ELF-1 (cell line): ENCODE measurements at places on chromosomes 11 and 22.

- no peak for DNase-seq
These were observed 43.1 kb downstream of the BUD13 start for GRCh38 chr11:116729501-116730240.

GRCh38 chr11:71519546-71519945 is 7.5 kb upstream of the KRTAP5-7 start:
- DNase-seq = no peak

GRCh38 chr11:35165423-35166368 is 26.7 kb downstream of the CD44 start:
- DNase-seq = no peak

GRCh38 chr11:68508425-68508824 is 47.9 kb downstream of the PPP6R3 start:
- no peak for DNase-seq

GRCh38 chr11:120465921-120466534 is 45.5 kb upstream of the GRIK4 start:
- DNase-seq = no peak

GRCh38 chr11:106397787-106398501 is 320.5 kb downstream of the AASDHPPT start:
- peak; percentile 23 for DNase-seq

DNA sequence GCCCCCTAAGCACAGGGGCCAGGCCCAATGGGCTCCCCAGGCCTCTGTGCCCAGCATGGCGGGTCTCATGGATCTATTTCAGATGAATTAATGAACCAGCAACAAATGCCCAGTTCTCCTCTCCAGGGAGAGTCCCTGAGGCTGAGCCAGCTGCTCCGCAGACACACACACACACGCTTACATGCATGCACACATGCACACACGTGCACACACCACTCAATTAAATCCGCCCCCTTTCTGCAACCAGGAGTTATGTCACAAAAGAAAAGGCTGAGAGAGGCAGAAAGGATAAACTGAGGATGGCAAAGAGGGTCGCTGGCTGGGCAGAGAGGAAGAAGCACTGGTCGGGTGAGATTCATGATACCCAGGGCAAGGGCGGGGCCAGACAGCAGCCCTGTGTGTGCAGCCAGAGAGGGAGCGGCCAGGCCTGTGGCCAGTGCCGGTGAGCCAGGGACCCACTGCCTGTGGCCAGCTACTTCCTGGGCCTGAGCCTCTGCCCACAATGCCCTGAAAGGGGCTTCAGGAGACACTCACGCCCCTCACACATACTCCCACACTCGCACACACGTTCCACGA is 19.8 kb downstream of the IL2RB start:
- DNase-seq = no peak

DNA sequence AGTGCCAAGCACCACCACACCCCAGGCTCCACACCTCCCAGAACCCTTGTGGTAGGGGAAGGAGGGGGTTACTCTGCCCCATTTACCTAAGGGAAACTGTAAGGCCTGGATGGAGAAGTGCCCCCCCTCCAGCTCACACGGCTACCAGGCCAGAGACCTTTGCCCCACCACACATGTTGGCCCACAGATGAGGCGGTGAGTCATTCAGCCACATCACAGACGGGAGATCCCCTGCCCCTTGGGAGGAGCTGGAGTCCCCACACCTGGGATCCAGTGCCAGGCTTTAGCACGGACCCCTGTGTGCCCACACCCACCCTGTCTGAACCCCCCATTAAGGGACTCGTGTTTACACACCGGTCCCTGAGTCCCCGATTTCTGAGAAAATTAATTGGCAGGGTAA is 24.9 kb downstream of the CDKN1C start:
- no peak for DNase-seq

DNA sequence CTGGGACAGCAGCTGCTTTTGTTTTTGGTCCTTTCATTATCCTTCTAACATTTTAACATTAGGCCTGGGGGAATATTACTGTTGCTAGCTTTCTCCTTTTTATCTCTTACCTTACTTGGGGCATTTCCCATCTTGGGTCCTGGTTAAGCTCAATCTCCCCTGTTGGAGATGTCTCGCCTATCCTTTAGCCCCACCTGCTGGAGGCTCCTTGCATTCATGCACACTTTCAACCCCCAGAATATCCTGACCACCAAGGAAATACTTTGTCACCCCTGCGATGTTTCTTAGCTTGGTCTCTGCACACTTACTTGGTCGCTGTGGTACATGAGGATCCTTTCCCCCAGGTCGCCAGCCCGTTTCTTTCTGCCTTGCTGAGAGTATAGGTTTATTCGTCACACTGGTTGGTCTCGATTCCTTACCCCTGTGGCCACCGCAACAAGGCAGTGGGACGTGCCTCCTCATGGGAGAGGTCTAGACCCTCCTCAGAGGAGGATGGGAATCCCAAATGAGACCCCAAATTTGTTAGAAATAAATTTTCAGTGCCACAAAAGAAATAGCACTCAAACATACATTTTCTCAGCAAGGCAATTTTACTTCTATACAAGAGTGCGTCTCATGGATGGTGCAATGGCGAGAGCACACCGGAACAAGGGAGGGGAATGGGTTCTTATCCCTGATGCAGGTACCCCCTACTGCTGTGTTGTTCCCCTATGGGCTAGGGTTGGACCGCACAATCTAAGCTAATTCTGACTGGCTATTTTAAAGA is 5.4 kb upstream of the TXN2 start:
- DNase-seq = peak; percentile 74

GRCh38 chr22:32546496-32546895 is 71.9 kb downstream of the FBXO7 start:
- DNase-seq = no peak

DNA sequence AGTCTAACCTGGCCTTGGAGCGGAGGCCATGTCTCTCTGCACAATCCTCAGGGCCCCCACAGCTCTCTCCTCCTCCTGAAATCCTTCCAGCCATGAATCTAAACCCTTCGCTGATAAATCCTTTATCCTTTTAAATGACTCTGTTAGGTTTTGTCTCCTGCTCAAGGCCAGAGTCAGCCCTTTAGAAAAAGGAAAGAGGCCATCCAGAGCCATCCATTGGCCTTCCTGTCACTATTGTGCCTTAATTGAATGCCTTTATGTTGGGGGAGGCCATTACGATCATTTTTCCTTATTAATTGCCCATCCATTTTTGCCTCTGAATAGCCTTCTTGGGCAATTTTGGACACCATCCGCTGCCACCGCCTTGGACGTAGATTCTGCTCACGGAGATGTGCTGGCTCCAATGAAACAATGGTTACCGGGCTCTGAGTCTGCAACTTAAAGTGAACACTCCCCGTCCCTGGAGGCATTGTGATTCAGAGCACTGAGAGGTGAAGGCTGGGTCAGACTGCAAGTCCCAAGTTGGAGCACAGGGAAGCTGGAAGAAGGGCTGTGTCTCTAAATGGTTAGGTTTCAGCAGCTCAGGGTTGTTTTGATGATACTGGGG is 213.0 kb upstream of the E2F8 start:
- DNase-seq = peak; percentile 43

DNA sequence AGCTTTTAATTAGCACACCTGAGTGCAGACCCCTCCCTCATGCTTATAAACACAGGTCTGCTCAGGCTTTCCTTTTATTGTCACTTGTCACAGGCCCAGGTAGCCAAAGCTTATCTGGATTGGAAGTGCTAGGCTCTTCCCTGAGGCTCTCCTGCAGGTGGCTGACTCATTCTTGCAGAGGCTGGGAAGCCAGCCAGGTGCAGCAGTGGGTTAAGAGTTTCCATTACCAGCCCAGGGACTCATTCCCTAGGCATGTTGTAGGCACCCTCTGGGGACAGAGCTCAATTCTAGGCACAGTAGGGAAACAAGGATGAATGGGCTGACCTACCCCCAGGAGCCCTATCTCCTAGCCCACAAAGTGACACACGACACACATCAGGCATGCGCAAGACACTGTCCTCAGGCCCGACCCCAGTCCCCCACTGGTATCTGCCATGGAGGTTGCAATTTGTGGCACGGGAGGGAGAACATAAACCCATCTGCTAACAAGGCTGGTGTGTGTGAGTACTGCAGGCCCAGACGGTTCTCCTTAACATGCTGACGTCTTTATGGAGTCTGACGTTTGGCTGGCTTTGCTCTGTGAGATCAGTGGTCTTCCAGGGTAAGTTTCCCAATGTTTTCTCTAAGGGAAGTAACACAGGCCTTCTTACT is 94.2 kb downstream of the ABTB2 start:
- DNase-seq = peak; percentile 82

- DNase-seq = no peak
These were observed 17.5 kb upstream of the OPCML start for GRCh38 chr11:133549826-133550225.

GRCh38 chr11:2662430-2663299 is 37.1 kb downstream of the KCNQ1OT1 start:
- no peak for DNase-seq

GRCh38 chr22:26170795-26171580 is 1.7 kb downstream of the SEZ6L start:
- DNase-seq = peak; percentile 60

DNA sequence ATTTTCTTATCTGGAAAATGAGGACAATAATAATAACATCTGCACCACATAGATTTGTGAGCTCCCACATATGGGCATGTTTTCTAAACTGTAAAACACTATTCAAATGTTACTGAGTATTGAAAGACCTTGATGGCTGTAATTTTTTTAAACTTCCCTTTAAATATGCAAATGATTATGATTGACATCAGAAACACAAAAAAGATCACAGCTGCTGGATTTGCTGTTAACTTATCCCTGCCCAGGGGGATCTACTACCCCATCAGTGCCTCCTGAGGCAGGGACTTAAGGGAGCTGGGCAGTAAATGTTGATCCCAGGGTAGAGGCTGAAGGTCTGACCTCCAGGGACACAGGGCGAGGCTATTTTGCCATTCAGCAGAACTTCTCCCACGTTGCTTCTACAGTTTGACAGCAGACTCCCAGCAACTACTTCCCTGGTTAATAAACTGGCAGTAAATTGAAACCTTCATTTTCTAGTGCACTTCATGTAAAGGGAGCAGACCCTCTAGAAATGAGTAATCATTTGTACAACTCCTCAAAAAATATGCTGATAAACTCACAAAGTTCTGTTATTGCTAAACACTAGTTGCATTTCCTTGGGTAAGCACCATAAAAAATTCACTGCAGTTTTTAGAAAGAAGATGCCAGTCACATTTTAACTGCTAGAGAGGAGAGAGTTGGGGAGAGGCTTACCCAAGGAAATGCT is 20.3 kb downstream of the TMPRSS5 start:
- DNase-seq = no peak

GRCh38 chr22:44670220-44670988 is 31.6 kb upstream of the PRR5 start:
- no peak for DNase-seq

DNA sequence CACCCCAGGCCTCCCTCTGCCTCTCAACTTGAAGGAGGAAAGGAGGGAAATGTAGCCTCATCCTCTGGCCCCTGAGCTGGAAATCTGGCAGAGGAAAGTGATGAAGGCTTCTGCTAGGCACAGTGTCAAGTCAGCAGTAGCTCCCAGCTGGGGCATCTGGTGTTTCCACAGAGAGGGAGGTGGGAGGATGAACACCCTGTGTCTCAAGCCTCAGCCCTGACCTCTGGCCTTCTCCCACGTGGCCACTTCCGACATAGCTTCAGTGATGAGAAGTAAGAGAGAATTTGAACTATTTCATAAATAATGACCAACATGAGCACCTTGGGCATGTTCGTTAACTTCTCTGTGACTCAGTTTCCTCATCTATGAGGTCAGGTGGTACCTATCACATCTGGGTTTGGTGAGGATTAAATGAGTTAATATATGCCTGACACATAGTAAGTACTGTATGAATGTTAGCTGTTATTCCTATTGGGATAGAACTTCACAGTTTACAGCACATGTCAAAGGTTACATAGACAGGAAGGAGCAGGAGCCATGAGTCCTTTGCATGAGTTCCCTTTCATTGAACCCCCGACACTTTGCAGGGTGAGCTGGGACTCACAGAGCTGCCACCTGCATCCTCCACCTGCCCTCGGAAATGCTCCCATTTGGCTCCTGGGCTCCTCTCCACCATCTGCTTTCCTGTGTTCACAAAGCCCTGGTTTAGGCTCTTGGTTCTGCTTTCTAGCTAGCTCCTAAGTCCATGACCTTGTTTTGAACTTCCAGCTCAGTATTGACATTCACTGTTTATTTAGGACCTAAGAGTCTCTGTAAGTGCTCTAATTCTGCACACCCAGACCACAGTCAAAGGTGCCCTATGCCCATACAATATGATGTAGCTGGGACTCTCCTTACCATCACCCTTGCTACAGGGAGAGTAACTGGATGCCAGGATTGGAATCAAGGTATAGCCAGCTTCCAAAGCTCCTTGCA is 61.7 kb downstream of the CSNK2A3 start:
- no peak for DNase-seq

GRCh38 chr11:83025267-83025704 is 46.4 kb downstream of the RAB30 start:
- peak; percentile 81 for DNase-seq

GRCh38 chr11:64170419-64170818 is 4.5 kb upstream of the MACROD1 start:
- no peak for DNase-seq

DNA sequence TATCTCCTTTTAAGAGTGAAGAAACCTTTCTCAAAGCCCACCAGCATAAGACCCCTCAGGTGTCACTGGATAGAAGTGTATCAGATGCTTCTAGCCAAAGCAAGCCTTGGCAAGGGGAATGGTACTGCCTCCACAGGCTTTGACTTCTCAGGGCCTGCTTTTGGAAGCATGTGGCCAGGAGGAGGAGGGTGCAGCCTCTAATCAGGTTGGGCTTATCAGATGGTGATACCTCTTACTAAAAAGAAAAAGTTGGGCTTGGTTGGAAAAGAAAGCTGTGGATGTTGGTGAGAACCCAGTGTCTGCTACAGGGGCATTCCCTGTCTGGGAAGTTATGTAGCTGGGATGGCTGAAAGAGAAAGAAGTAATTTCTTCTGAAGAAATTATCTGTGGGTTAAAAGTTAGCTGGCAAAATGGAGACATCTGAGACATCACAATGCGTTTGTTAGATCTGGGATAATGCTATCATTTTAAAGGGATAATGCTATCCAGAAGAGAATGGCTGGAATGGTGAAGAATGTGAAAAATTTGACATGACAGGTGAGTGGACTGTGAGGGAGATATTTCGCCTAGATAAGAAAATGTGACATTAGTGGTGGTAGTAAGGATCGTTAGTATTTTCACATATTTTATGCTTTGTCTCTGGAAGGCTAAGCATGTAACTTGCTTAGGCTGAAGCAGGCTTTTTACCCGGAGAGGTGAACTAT is 7.2 kb downstream of the APLP2 start:
- DNase-seq = peak; percentile 72

GRCh38 chr11:416757-417621 is 2.2 kb upstream of the SIGIRR start:
- DNase-seq = peak; percentile 50

- DNase-seq = peak; percentile 70
These were observed 3.0 kb downstream of the MN1 start for GRCh38 chr22:27798511-27799014.

DNA sequence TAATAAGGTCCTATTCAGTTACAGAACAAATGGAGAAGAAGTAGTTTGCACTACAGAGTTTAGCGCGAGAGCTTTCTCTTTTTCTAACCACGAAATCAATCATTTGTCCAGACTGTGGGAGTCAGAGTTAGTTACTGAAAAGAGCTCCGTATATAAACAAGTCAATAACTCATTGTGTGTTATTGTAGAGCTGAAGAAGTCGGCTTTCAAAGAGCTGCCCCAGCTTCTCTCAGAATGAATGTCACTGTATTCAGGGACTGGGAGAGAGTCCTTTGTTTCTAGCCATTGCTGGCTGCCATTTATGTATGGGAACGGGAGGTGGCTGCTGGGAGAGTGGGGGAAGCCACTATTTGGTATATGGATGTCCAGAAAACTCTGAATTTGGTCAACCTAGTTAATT is 227.8 kb downstream of the DCDC1 start:
- no peak for DNase-seq

- DNase-seq = peak; percentile 19
These were observed 616 bp downstream of the GGT5 start for GRCh38 chr22:24244144-24244787.
